GM19239 (cell line): ENCODE measurements at places on chromosomes 3 and 15.

DNA sequence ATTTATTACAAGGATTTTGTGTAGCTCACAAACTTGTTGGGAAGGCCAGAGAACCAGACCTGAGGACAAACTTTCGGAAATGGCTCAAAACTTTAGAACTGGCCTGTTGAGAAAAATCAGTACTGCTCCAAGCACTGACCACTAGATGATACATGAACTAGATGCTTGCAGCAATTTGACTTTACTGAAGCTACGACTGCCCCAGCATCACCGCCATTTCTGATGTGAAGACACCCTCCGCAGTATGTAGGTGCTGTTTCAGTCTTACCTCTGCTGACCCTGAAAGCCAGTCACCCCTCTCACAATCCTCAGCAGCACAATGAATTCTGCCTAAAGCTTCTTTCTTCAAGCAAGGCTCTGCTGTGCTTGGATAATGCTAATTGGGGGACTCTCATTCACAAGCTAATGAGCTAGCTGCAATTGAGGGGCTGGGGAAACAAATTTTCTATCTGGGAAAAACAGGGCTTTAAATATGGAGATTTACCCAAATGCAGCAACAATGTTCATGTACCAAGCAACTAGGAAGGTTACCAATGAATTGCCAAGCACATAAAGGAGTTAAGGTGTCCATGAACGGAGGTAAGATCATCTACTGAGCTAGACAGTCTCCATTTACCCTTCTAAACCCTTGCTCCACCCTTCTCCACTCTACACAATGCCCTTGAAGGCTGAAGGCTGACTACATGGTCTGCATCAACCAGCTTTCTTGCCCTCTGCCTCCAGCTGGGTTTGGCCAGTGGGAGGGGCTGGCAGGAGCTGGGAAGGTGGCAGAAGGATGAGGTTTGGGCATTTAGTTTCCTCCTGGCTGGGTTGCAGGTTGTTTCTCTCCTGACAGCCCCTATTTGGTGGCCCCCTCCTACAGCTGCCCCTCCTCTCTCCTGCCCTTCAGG, 53.2 kb upstream of the FSTL1 start:
- DNase-seq, result no peak

- peak; percentile 90 for DNase-seq
These were observed 826 bp downstream of the EEF1AKMT4 start for GRCh38 chr3:184250167-184250828.

GRCh38 chr3:76502076-76502475, 537.8 kb upstream of the ROBO2 start:
- no peak for DNase-seq

DNA sequence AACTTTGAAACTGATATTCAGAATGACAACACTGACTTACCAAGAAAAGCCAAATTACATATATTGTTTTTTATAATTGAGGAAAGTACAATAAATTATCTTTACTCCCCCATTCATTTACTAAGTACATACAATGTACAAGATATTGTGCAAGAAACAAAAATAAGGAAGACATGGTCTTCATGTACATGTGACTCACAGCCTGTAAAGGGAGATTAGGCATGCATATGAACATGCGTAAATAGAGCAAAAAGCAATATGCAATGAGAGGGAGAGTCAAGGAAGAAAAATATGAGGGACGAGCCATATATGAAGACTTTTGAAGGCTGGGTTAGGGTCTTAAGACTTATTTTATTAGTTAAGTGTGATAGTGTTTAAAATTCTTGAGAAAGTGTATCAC, 258.4 kb downstream of the GBE1 start:
- no peak for DNase-seq

GRCh38 chr3:150168698-150169097, 198.0 kb upstream of the PFN2 start:
- DNase-seq, result no peak

GRCh38 chr3:58631742-58632141, 34.8 kb downstream of the FAM3D start:
- no peak for DNase-seq

DNA sequence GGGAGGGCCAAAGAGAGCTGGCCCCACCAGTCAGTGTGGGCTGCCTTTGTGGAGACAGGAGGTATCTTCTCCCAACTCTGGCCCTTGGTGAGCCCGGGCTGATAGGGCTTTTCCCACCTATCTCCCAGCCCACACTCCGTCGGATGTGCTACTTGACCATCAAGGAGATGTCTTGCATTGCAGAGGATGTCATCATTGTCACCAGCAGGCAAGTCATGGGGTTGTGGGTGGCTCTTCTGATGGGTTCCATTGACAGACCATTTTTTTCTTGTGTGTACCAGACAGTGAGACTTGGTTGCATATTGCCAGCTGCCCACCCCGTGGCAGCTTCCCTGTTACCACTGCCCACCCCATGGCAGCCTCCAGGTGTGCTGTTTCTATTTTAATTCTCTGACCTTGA, 3.3 kb downstream of the COPG1 start:
- no peak for DNase-seq

DNA sequence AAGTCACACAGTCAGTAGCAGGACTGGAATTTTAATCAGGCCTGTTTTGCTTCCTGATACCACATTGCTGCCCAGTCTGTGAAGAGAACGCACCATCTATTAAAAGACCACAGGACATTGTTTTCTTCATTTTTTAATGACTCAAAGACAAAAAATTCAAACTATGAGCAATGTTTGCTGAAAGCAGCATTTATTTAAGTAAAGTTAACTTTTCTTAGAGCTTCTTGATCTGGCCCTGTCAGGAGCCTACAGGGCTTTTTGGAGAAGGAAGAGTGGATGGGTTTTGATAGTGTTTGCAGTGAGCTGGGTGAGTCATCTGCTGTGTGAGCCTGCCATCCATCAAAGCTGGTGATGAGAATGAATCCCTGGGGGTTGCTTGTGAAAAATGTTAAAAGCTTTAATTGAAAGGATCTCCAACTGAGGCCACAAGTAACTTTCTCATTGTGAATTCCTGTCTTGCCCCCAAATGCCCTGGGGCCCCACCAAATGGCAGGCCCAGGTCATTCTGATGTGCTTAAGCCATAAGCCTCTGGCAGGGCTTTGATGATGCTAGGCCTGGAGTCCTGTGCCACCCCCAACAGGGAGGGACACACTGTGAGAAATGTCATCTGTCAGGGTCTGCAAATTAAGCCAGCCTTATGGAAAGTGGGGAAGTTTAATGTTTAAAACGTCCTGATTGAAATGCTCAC, 136.2 kb upstream of the PFN2 start:
- no peak for DNase-seq

GRCh38 chr3:104781112-104781511, 585.6 kb upstream of the ALCAM start:
- no peak for DNase-seq

- no peak for DNase-seq
These were observed 6.9 kb downstream of the PRSS50 start for GRCh38 chr3:46710671-46711295.

DNA sequence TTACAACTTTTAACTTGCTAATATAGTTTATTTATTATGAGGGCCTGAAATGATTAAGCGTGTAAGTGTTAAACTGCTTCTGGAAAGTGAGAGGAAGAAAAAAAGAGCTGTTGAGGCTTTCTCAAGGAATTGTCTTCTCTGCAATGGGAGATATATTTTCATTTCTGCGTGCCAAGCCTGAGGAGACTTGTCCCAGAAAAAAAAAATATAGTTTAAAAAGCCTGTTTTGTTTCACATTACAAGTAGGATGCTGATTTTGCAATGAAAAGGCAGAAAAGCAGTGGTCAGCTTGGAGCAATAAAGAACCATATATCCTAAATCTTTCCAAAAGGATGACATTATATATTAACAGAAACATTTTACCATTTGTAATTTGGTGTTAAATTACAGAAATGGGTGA, 115.5 kb downstream of the GMNC start:
- no peak for DNase-seq

GRCh38 chr3:180860180-180860858, 52.2 kb upstream of the FXR1 start:
- DNase-seq, result no peak

GRCh38 chr15:90407871-90408317, 19.9 kb downstream of the IQGAP1 start:
- no peak for DNase-seq

DNA sequence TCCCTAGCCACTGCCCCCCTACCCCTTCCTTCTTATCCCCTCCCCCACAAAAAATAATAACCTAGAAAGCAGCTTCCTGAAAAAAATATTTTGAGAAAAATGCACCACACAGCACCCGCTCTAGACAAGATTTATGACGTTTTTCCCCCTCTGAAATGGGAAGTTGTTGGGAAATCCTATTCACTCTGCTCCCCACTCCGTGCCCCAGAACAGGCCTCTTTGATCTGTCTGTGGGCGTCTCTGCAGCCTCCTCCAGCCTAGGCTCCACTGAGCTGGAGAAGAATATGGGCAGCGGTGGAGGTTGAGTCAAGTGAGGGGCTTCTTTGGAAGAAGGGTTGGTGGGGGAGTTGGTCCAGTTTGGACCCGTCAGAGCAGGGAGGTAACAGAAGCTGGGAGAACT, 28.5 kb upstream of the POLG start:
- DNase-seq, result no peak

GRCh38 chr3:52052831-52053306, 3.5 kb downstream of the DUSP7 start:
- DNase-seq, result no peak

GRCh38 chr3:165549037-165549436, 288.2 kb downstream of the BCHE start:
- DNase-seq, result no peak

- no peak for DNase-seq
These were observed 85.9 kb downstream of the AQP9 start for GRCh38 chr15:58224068-58224467.

DNA sequence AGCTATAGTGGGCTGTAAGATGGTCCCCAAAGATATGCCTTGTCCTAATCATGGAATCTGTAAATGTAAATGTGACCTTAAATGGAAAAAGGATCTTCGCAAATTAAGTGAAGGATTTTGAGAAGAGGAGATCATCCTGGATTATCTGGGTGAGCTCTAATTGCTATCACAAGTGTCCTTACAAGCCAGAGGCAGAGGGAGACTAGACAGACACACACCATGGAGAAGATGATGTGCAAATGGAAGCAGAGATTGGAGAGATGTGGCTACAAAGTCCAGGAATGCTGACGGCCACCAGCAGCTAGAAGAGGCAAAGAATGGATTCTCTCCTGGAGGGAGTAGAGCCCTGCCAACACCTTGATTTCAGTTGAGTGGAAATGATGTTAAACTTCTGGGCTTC, 102.3 kb upstream of the PROK2 start:
- no peak for DNase-seq

- no peak for DNase-seq
These were observed 54.3 kb downstream of the SLC9A9 start for GRCh38 chr3:143793971-143794370.

GRCh38 chr3:140911822-140912221, 29.8 kb upstream of the SLC25A36 start:
- DNase-seq, result no peak

- DNase-seq, result no peak
These were observed 141.5 kb upstream of the TBL1XR1 start for GRCh38 chr3:177338697-177339219.

DNA sequence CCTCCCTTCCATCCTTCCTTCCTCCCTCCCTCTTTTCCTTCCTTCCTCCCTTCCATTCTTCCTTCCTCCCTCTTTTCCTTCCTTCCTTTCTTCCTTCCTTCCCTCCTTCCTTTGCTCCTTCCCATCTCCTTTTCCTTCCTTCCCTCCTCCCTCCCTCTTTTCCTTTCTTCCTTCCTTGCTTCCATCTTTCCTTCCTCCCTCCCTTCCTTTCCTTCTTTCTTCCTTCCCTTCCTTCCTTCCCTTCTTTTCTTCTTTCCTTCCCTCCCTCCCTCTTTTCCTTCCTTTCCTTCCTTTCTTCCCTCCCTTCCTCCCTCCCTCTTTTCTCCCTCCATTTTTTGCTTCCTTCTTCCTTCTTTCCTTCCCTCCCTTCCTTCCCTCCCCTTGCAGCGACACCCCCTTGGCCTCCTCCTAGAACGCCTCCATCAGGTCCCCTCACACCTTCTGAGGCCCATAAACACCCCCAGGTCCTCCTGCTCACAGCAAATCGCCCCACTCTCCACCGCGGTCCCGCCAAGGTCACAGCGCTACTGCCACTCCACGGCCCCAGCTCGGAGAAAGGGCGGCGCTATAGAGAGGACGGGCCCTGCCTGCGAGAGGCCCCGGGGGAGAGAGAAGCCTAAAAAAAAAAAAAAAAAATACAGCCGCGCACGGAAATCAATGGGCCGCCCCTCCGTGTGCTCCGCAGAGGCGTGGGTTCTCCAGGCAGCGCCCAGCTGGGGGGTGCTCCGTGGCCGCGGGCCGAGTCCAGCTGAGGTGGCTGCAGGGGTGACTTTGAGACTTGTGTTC, 328.2 kb downstream of the OCA2 start:
- no peak for DNase-seq

GRCh38 chr3:68743521-68743920, 188.8 kb downstream of the TAFA4 start:
- no peak for DNase-seq

DNA sequence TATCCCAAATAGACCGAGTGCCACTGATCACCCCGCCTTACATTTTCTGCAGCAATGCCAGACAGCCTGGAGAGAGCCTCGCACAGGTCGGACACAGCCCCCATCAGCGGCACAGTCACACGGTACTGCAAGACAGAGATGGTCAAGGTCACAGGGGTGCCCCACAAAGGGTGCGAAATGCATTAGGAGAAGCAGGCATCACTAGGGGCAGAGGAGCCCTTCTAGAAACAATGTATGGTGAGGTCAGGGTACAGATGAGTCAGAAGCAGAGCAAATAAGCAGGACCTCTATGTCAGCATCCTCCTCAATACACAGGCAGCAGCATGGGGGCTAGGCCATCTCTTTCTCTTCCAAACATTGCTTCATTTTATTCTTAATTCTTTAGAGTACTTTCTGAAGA, 21.5 kb upstream of the C3orf62 start:
- DNase-seq, result no peak

DNA sequence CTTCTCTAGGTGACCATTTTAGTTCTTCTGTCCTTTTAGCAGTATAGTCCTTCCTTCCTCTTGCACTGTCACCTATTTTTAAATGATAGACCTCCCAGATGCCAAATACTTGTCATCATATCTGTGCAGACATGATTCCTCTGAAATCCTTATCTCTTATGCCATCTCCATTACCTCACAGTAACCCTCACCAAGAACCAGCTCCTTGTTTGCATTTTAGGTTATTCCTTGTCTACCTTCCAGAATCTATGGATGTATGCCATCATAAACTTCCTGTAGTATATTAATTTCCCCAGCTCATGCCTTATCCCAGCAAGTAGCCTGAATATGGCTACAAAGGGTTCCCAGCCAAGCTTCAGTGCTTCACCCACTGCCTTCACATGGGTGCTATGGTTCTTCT, 1347.2 kb downstream of the ROBO1 start:
- DNase-seq, result no peak

- DNase-seq, result no peak
These were observed 102.5 kb downstream of the CHRNA7 start for GRCh38 chr15:32132859-32133258.

GRCh38 chr15:51371266-51371665, 29.8 kb downstream of the GLDN start:
- DNase-seq, result no peak

DNA sequence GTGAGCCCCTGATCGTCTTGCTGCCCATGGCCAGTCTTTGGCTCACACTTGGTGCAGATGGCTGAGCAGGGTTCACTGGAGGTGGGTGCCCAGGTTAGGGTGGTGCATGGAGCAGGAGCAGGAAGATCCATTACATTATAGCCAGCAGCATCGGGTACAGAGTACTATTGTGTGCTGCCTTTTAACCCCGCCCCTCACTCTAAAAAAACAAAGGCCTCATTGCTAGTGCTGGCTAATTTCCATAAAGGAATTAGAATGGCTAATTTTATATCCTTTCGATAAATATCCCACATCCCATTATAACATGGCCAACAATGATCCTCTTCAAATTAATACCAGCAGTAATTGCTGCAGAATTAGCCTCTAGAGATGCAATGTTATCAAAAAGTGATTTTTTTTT, 45.8 kb upstream of the PPP4R2 start:
- no peak for DNase-seq
